B cell (primary cell): ENCODE measurements at places on chromosomes 1 and 21. TPM values are rescaled to one million over a fixed set of nuclear protein-coding genes. Genes with fewer than 3 reads are reported as not detected.
A peak's percentile ranks its signal among the peaks of the same experiment; 100 is the strongest.

GNG4 gene
- total RNA-seq, result 0.52 and 1.1 TPM in 2 replicates

- no peaks in the 10 kb centered on the region for H3K27me3 ChIP-seq
- no peak overlapping the region for H3K4me3 ChIP-seq
- H3K4me1 ChIP-seq, result no peaks in the 10 kb centered on the region
- no peak for DNase-seq
- H3K27ac ChIP-seq, result no peak overlapping the region
- H3K36me3 ChIP-seq, result no peaks in the 10 kb centered on the region
Observed at GRCh38 chr1:115218699-115219098, 119.3 kb downstream of the NGF start.

CDC20 gene
- 1.1 and 2.1 TPM in 2 replicates for total RNA-seq

B3GALT2 gene
- total RNA-seq, result 0.07 TPM in 1 of 2 replicates, not detected in the other

HAPLN2 gene
- total RNA-seq, result 0.36 TPM in 1 of 2 replicates, not detected in the other

GRCh38 chr21:36504067-36505058 is 24.4 kb upstream of the CLDN14 start:
- no peak overlapping the region for H3K4me3 ChIP-seq
- no peak overlapping the region for H3K27ac ChIP-seq
- peak; percentile 58 for DNase-seq
- no peaks in the 10 kb centered on the region for H3K36me3 ChIP-seq

PRRC2C gene
- 300 and 305 TPM in 2 replicates for total RNA-seq

DNA sequence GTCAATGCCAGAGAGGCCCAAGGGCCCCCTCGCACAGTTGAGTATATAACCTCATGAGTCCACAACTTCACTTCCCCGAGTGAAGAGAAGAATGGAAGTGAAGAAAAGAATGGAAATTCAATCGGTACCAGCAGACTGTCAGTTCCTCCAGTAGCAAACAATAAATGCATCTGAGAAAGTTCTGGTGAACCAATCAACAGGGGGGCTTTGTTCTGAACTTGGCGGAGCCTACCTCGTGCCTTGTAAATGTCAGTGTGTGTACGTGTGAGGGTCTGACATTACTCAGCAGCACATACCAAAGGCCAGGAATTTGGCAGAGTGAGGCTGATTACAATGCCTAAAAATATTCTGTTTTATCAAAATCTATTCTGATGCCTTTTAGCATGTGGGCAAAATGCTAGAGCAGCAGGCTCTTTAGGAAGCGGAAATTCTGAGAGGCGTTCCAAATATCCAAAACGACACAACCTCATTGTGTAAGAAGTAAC is 238.5 kb downstream of the LTN1 start:
- no peaks in the 10 kb centered on the region for H3K36me3 ChIP-seq
- no peak overlapping the region for H3K4me3 ChIP-seq
- no peaks in the 10 kb centered on the region for H3K4me1 ChIP-seq
- DNase-seq, result no peak
- H3K27me3 ChIP-seq, result no peaks in the 10 kb centered on the region
- H3K27ac ChIP-seq, result no peak overlapping the region

- H3K36me3 ChIP-seq, result no peaks in the 10 kb centered on the region
- H3K27ac ChIP-seq, result no peak overlapping the region
- DNase-seq, result no peak
- no peaks in the 10 kb centered on the region for H3K27me3 ChIP-seq
- H3K4me1 ChIP-seq, result no peaks in the 10 kb centered on the region
Observed at GRCh38 chr1:198328458-198329032, 171.7 kb downstream of the NEK7 start.

ERI3 gene
- 36.3 and 37.5 TPM in 2 replicates for total RNA-seq

GRCh38 chr1:145960468-145961108 is 2.8 kb upstream of the LIX1L start:
- no peak overlapping the region for H3K27ac ChIP-seq
- H3K4me1 ChIP-seq, result peaks cover 62% of the 10 kb centered on the region
- no peaks in the 10 kb centered on the region for H3K27me3 ChIP-seq
- no peaks in the 10 kb centered on the region for H3K36me3 ChIP-seq
- peak overlapping the region; percentile 86 for H3K4me3 ChIP-seq
- DNase-seq, result peak; percentile 67

ZNF648 gene
- not detected in 2 replicates for total RNA-seq

C8A gene
- total RNA-seq, result not detected in 2 replicates

DNA sequence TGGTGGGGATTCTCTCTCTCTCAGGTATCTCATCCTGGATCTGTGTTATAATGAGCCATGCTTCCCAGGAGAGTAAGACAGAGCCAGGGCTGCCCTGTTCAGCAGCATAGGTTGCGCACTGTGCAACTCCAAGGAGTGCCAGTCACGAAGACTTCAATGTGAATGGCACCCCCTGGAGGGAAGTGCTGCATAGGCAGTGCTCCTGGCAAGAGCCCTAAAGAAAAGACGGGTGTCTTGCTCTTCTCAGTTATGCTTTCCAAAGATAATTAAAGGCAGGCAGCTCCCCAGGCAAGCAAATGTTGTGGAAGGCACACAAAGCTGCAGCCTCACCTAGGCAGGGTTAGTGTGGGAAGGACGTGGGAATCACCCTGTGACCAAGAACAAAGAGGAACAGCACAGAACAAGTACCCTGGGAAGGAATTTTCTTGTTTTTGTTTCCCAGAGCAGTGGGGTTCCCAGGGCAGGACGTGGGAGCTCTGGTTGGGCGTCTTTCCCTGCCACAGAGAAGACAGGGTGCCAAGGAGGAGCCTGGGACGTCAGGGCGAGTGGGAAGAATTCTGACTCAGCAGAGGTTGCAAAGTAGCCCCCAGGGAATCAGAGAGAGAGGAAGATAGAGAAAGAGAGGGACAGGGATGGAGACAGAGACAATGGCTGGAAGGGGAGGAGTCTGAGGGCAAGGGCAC is 120.9 kb downstream of the KCNN3 start:
- no peak for DNase-seq
- H3K4me1 ChIP-seq, result peaks cover 14% of the 10 kb centered on the region
- H3K27ac ChIP-seq, result no peak overlapping the region

KPRP gene
- total RNA-seq, result not detected in 2 replicates
